ENCODE measurements at places on chromosomes 11 and 22. TPM values are rescaled to one million over a fixed set of nuclear protein-coding genes. Genes with fewer than 3 reads are reported as not detected.

DNA sequence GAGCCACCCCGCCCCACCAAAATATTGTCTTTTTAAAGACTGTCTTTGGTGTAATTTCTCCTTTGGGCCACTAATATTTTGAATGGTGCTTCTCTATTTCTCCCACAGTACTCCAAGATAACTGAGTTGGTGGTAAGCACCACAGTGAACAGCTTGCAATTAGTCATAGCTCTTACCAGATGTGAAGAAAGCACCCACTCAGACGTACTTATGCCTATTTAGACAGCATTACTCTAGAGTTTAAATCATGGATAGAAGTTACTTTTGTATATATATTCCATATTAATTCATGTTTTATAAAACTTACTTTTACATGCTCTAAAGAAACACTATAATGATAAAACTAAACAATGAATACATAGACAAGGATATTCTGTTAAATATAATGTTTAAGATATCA, 12.7 kb downstream of the ANO3 start:
- H3K36me3 ChIP-seq, result no peaks in the 10 kb centered on the region
- no peak overlapping the region for H3K4me3 ChIP-seq
- no peak overlapping the region for H3K27ac ChIP-seq
- H3K4me1 ChIP-seq, result no peaks in the 10 kb centered on the region

DNA sequence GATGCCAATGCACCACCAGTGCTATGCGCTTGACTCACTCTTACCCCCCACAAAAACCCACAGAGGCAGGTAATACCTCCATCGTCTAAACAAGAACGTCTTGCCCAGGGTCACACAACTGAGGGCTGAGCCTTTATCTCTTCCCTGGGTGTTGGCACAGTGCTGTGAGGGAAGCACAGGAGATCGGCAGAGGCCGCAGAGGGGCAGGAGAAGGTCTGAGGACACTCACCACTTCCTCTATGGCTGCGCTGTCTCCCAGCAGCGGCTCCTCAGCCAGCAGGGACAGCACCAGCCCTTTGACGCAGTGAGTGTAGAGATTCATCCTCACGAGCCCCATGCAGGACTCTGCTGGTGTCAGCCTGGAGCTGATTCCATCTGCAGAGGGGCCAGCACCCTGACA, 19.9 kb downstream of the HPS4 start:
- H3K4me1 ChIP-seq, result no peaks in the 10 kb centered on the region
- no peaks in the 10 kb centered on the region for H3K27me3 ChIP-seq
- no peaks in the 10 kb centered on the region for H3K36me3 ChIP-seq
- DNase-seq, result no peak
- no peak overlapping the region for H3K4me3 ChIP-seq

GRCh38 chr11:119687373-119688046, 41.5 kb downstream of the NECTIN1 start:
- no peak overlapping the region for H3K27ac ChIP-seq
- no peaks in the 10 kb centered on the region for H3K36me3 ChIP-seq
- DNase-seq, result no peak
- no peak overlapping the region for H3K4me3 ChIP-seq
- H3K4me1 ChIP-seq, result peaks cover 3% of the 10 kb centered on the region

- no peaks in the 10 kb centered on the region for H3K27me3 ChIP-seq
- no peak overlapping the region for H3K4me3 ChIP-seq
- H3K36me3 ChIP-seq, result no peaks in the 10 kb centered on the region
- H3K4me1 ChIP-seq, result no peaks in the 10 kb centered on the region
Observed at GRCh38 chr11:70879601-70880285, 372.6 kb downstream of the SHANK2 start.

- no peak overlapping the region for H3K27ac ChIP-seq
Observed at GRCh38 chr11:42802201-42802899, 509.4 kb upstream of the API5 start.

The CARD10 gene
- 60.5 TPM for total RNA-seq

Measured in colonic mucosa (tissue), 4 donors.